ENCODE measurements at places on chromosomes 1 and 21. TPM values are rescaled to one million over a fixed set of nuclear protein-coding genes. Genes with fewer than 3 reads are reported as not detected.

Gene CACNA1S
- total RNA-seq = not detected

Gene ADGRL4
- not detected for total RNA-seq

Gene SEC16B
- 0.07 TPM for total RNA-seq

Gene DPH5
- total RNA-seq = 32.8 TPM

Gene S100A14
- total RNA-seq = 536 TPM

Gene GSTM5
- not detected for total RNA-seq

Gene ZNF124
- 22.2 TPM for total RNA-seq

Gene HRNR
- total RNA-seq = not detected

Gene PLPPR5
- total RNA-seq = 2.7 TPM

Gene KRTAP12-2
- not detected for total RNA-seq

Gene OR2T2
- not detected for total RNA-seq

Gene RHEX
- not detected for total RNA-seq

Gene SLC25A34
- total RNA-seq = 2.6 TPM

Gene KRTAP13-4
- not detected for total RNA-seq

Gene HPCAL4
- 0.04 TPM for total RNA-seq

Gene C21orf58
- total RNA-seq = 15.3 TPM

Gene TMEM79
- total RNA-seq = 8.1 TPM

Gene NT5C1A
- not detected for total RNA-seq

Gene DENND2C
- 2.0 TPM for total RNA-seq

Gene DPYD
- total RNA-seq = 11.7 TPM

Gene SDHB
- 336 TPM for total RNA-seq

Gene PPM1J
- total RNA-seq = 1.4 TPM

Gene ARHGEF16
- total RNA-seq = 60.7 TPM

Gene PCP4
- total RNA-seq = not detected

Gene PLA2G5
- not detected for total RNA-seq

Gene COL11A1
- not detected for total RNA-seq

Gene NPHS2
- not detected for total RNA-seq

Gene LINGO4
- total RNA-seq = not detected

Gene FBLIM1
- 74.1 TPM for total RNA-seq

Gene ATP1A4
- 0.04 TPM for total RNA-seq

Gene FCRL6
- not detected for total RNA-seq

Gene SIM2
- 71.2 TPM for total RNA-seq

Gene ZYG11A
- 0.40 TPM for total RNA-seq

Gene HLX
- total RNA-seq = 8.1 TPM

Gene FAM72B
- total RNA-seq = 11.6 TPM

Gene KRTAP20-4
- total RNA-seq = not detected

Gene TIE1
- total RNA-seq = 1.5 TPM

Gene OLIG2
- total RNA-seq = not detected

Gene KCNJ9
- not detected for total RNA-seq

Gene RGS8
- total RNA-seq = not detected

Gene PKLR
- not detected for total RNA-seq

Gene SPATA45
- total RNA-seq = not detected

Gene TFF2
- 22.9 TPM for total RNA-seq

Gene HUNK
- total RNA-seq = not detected

Gene PAX7
- total RNA-seq = not detected

Gene CHODL
- not detected for total RNA-seq

Gene USP33
- 45.2 TPM for total RNA-seq

Gene ZNF644
- 39.6 TPM for total RNA-seq

Gene FMN2
- total RNA-seq = 4.6 TPM

Gene SPATA21
- not detected for total RNA-seq

Gene PHC2
- total RNA-seq = 134 TPM

Gene CCDC190
- 0.62 TPM for total RNA-seq

Gene SYNJ1
- 16.2 TPM for total RNA-seq
